ENCODE measurements at places on chromosomes 1 and 21. TPM values are rescaled to one million over a fixed set of nuclear protein-coding genes. Genes with fewer than 3 reads are reported as not detected.

Gene CIART
- total RNA-seq, result 0.44 TPM

Gene MEF2D
- 63.1 TPM for total RNA-seq

Gene RIMS3
- total RNA-seq, result 2.1 TPM

Gene SAMSN1
- total RNA-seq, result 58.9 TPM

DNA sequence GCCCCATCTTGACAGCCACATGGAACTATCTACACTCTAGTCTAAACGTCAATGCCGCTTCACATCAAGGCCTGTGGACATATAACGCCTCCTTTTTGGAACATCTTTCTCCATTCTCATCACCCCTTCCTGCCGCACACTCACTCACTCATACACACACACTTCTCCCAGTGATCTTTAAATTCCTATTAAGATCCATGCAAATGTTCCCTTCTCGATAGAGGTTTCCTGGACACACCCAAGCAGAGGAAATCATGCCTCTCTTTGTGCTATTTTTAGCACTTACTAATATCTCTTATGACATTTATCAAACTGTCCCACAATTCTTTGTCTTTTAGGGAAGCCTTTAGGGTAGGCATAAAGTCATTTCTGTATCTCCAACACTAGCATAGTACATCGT lies 28.2 kb upstream of the SLAMF9 start:
- DNase-seq, result peak; percentile 5

- DNase-seq, result no peak
These were observed 25.5 kb downstream of the USP1 start for GRCh38 chr1:62462370-62462769.

DNA sequence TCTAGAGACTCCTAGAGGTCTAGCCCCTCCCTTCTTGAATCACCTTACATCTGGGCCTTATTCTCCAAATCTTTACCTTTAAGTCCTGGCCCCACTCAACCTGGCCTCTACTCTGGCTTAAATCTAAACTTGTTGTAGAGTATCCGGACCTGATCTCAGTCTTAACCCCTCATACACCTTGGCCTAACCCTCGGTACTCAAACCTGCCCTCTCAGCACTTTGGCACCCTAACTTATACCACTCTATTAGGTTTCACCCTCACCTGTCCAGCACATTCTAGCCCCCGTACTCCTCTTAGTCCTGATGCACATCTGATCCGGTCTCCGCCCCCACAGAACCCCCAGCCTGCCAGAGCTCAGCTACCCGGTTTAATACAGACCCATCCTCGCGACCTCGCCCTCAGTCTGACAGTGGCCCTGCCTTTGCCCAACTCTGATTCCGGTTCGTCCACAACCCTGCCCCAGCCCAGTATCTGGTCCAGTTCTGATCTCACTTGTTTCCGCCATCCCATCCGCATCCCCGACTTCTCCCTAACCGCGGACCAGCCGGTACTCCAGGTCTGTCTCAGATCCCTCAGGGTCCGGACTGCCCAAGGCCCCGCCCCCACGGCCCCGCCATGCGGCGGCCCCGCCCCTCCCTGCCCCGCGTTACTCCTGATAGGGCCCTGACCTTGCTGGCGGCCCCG lies 1.5 kb downstream of the TRIM62 start:
- peak; percentile 90 for DNase-seq

DNA sequence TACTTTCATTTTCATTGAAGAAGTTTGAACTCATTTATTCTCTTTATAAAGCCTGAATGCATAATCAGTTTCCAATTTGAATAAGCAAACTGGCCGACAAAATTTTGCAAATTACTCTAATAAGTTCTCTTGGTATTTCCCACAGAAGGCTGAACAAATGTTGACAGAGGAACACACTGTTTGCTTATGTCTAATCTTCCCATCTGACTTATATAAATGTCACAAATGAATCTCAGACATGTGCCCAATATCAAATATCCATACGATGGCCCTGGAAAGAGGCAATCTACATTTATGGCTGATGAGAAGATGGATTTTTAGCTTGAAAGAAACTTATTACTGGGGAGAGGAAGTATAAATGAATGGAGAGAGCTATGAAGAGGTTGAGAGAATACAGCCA lies 380.6 kb upstream of the ZRANB2 start:
- DNase-seq, result no peak

DNA sequence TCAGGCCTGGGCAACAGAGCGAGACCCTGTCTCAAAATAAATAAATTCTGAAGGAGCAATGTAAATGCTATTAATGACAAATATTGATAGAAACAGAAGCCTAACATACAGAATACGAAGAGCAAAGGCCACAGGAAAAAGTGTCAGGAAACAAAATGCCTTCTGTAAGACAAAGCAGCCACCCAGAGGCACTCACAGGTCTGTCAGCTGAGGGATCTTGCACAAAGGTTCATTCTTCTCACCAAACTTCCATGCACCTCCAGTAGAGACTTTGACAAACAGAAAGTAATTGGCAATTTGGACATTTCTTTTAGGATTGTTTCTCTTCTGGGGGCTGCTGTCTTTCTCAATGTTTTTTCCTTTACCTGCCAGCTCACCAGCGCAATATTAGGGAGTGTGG lies 1.2 kb upstream of the ALDH9A1 start:
- no peak for DNase-seq

DNA sequence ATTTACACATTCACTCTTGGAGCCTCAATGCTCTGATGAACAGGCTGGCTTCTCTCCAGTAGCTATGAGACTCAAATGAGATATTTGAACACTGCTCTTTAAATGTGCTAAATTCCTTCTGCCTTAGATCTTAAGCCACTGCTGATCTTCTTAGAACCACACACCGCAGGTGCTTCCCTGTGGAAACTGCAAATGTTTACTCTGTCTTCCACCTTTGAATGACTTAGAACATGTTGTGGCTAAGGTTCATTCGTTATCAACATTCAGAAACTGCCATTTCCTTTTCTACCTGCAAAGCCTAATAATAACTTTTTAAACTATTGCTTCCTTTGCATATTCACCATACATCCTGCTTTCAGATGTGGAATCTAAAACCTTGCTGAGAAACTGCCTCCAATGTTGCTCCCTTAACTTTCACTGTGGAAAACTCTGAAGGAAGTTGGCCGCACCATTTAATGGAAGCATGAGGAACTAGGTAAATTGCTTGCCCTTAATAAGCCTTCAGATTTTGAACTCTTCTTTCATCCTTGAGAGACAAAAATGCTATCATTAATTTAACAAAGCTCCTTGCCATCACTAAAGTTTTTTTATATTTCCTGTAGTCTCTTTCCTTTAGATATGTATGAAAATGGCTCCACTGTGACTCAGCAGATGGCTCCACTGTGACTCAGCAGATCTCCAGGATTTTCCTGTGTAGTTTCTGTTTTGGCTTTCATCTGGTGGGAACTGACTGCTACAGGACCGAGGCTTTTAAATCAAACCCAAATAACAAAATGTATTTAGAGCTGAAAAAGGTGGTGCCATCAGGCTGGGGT lies 143.8 kb downstream of the TNFSF18 start:
- no peak for DNase-seq

- no peak for DNase-seq
These were observed 38.0 kb downstream of the CD58 start for GRCh38 chr1:116532671-116533428.

- DNase-seq, result no peak
These were observed 20.3 kb downstream of the TTC13 start for GRCh38 chr1:230958370-230958769.

- DNase-seq, result no peak
These were observed 20.6 kb downstream of the RUNX3 start for GRCh38 chr1:24909388-24909898.

DNA sequence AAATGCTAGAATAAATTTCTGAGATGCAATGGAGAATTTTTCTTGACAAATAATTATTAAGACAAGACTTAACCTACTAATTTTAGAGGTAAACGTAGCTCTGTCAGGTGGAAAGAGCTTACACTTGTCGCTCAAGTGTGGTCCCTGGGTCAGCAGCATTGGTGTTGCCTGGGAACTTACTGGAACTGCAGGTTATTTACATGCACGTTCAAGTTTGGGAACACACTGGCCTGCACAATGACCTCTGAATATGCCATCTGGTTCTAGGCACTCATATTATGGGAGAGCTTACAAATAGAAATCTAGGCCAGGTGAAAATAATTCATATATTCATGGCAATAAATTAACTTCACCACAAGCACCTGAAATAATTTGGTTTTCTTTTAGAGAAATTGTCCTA lies 88.5 kb upstream of the BCL9 start:
- DNase-seq, result no peak

- DNase-seq, result no peak
These were observed 13.9 kb downstream of the CXADR start for GRCh38 chr21:17526776-17527175.

DNA sequence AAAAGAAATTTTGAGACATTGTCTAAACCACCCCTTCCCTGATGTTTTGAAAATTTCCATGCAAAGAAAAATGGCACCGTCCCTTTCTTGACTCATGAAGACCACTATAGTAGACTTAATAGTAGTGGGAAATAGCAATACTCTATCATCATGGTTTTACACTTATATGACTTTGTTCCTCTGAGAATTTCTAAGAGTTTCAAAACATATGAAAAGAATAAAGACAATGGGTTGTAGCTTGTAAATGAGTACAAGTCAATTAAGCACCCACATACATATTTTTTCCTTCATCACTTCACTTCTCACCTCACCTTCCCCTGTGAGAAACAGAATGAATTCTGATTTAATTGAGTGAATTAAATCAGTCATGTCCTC lies 151.7 kb downstream of the LYPLAL1 start:
- no peak for DNase-seq

DNA sequence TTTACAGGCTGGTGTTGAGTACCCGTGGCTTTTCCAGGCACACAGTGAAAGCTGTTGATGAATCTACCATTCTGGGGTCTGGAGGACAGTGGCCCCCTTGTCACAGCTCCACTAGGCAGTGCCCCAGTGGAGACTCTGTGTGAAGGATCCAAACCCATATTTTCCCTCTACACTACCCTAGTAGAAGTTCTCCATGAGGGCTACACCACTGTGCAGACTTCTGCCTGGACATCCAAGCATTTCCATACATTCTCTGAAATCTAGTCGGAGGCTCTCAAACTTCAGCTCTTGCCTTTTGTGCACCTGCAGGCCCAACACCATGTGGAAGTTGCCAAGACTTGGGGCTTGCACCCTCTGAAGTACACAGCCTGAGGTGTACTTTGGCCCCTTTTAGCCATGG lies 227.8 kb downstream of the BACH1 start:
- DNase-seq, result no peak

DNA sequence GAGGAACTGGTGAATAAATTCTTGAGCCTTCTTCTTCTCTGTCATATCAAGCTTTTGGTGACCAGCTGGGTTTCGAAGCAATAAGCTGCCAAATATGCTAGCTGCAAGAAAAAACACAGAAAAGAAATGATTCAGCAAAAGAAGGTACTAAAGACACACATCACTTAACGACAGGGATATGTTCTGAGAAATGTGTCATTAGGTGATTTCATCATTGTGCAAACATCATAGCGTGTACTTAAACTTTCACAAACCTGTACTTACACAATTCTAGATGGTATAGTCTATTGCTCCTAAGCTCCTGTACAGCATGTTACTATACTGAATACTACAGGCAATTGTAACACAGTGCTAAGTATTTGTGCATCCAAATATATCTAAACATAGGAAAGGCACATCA lies 2.9 kb upstream of the MTF1 start:
- DNase-seq, result no peak

DNA sequence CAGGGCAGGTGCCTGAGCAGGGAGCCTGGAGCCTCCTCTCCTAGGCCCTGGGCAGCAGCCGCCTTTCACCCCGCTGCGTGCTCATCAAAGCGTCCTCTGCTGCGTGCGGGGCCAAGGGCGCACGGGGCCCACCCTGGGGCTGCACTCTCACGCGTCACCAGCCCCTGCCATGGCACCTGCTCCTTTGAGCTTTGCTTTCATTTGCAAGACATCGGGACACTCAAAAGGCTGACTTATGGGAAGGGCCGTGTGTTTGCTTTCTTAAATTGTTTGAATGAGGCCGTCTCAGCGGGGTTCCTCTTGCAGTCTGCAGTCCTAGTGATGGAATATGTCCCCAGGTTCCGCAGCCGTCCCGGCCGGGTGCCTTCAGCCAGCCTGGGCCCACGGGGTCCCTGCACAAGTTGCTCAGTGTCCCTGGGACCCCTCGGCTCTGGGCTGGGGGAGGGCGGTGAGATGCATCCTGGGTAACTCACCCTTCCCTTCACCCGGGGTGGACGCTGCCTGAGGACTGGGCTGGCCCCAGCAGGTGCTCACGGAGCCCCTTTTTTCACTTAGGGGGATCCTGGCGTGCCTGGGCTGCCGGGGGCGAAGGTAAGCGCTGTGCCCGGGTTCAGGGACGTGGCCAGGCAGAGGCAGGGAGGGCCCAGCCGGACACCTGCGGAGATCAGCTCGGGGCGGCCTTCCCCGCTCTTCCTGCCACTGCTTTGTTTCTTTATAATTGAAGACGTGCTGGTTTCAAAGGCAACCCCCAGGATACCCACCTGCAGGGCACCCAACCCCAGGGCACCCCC lies 53.1 kb downstream of the SLC19A1 start:
- no peak for DNase-seq

DNA sequence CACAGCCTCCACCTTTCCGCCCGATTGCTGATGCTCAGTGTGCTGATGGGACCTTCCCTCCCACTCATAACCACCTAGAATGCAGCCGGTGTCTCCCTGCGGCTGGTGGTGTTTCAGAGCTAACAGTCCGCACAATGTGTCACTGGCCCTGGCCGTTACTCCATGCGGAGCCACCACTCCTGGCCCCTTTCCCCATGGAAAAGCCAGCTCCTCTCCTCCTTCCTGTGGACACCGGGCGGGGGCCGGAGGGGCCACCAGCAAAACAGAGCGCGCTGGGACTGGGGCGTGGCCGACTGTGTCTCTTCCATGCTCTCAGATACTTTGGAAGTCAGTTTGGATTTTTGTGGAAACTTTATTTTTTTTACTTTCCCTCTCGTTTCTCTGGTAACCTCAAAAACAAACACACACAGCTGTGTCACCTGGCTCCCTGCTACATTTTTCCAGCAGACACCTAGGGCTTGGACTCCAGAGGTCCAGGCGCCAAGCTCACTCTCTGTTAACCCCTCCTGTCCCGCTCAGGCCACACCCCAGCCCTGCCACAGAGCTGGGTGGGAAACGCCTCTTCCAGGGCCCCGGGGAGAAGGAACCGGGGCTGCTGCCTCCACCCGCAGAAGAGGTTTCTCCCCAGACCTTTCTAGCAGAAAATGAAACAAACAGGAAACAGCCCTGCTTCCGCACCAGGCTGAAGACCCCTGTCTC lies 32.5 kb upstream of the COL6A2 start:
- peak; percentile 19 for DNase-seq

DNA sequence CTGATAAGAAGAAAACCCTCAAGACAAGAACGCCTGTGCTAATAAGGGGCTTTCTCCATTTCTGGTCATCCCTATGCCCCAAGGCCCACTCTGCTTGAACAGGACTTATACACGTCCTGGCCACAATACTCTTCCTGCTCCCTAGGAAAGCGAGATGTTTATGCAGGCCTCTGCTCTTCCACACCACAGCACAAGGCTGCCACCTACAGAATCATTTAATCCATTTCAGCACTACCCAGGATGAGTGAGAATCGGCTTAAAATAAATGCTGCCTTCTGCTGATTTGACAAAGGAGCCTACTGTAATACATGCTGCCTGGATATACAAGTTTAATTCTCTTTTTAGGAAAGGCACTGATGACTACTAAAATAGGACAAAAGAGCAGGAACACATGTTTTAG lies 29.4 kb downstream of the FRRS1 start:
- DNase-seq, result no peak
